ENCODE measurements at places on chromosomes 2 and 18.

- no peaks in the 10 kb centered on the region for H3K36me3 ChIP-seq
- no peaks in the 10 kb centered on the region for H3K4me1 ChIP-seq
- DNase-seq, result no peak
- H3K27me3 ChIP-seq, result no peaks in the 10 kb centered on the region
- no peak overlapping the region for H3K4me3 ChIP-seq
- H3K27ac ChIP-seq, result no peak overlapping the region
These were observed 278.4 kb upstream of the SPRED2 start for GRCh38 chr2:65710779-65711295.

DNA sequence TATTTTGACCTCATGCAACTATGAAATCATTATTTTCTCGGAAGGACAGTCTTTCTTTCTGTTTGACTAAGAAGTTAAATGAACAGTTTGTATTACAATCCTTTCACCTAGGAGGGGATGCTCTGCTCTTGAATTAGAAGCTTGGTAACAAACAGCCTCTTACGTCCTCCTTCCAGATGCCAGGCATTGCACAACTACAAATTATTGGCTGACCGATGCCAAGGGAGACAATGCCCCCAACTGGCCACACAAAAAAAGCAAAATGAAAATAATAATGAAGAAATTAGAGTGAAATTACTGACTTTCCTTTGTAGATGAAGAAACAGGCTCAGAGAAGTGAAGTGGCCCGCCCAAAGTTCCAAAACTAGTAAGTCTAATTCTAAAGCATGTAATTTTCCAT, 177.9 kb downstream of the CYRIA start:
- H3K27ac ChIP-seq, result no peak overlapping the region
- no peaks in the 10 kb centered on the region for H3K4me1 ChIP-seq
- no peaks in the 10 kb centered on the region for H3K36me3 ChIP-seq
- no peaks in the 10 kb centered on the region for H3K27me3 ChIP-seq

- no peaks in the 10 kb centered on the region for H3K27me3 ChIP-seq
- H3K36me3 ChIP-seq, result no peaks in the 10 kb centered on the region
- H3K4me3 ChIP-seq, result no peak overlapping the region
- no peak overlapping the region for H3K27ac ChIP-seq
These were observed 89.4 kb downstream of the RNF152 start for GRCh38 chr18:61803393-61803792.

DNA sequence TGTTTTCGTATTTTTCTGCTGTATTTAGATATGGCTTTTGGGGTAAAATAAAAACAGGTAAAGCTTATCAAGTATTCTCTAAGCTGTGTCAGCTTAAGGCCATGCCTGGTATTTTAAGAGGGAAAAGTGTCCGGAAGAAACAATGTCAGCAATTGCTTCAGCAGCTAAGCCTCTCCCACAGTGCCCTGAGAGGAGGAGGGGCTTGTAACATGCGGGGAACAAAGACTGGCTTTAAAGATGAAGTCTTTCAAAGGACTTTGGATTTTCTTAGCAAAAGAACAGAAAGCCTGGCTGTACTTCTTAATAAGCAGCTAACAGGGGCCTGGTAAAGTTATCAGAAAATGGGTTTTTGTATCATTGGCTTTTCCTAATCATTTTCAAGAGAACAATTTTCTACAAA, 102.8 kb downstream of the PXDN start:
- no peak for DNase-seq
- no peak overlapping the region for H3K27ac ChIP-seq
- H3K4me3 ChIP-seq, result no peak overlapping the region
- H3K4me1 ChIP-seq, result no peaks in the 10 kb centered on the region
- no peaks in the 10 kb centered on the region for H3K27me3 ChIP-seq

GRCh38 chr18:56775701-56776100, 124.5 kb downstream of the WDR7 start:
- no peak overlapping the region for H3K27ac ChIP-seq
- no peaks in the 10 kb centered on the region for H3K36me3 ChIP-seq
- DNase-seq, result no peak
- H3K27me3 ChIP-seq, result no peaks in the 10 kb centered on the region
- H3K4me3 ChIP-seq, result no peak overlapping the region
- no peaks in the 10 kb centered on the region for H3K4me1 ChIP-seq
